Stimulated activated CD8-positive, alpha-beta memory T cell treated with anti-CD3 and anti-CD28 coated beads, Interleukin-15, amount 100 ng/mL, for 24 hours (primary cell): ENCODE measurements at places on chromosomes 2 and 18.

DNA sequence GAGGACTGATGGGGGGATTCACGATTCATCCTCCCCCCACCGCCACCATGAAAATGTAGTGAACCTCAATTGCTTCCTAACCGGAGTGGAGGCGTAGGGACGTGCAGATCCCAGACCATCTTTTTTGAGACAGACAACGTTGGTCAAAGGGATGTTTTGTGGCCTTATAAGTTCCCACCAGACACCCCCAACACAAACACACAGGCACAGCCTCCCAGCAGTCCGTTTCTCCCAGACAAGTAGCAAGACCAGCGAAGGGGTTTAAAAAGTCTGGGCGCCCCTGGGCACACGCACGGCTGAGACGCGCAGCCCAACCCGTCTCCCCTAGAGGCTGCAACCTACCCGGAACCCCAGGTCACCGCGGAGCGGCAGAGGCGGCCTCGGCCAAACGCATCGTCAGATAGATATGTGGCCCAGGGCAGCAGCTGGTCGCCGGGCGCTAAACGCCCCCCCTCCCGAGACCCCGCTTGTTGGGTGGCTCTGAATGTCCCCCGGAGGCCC lies 1.3 kb downstream of the GBX2 start:
- DNase-seq = no peak

- DNase-seq = no peak
These were observed 72.9 kb upstream of the MYCN start for GRCh38 chr2:15867194-15868171.

GRCh38 chr2:29394311-29394980 lies 279.2 kb downstream of the CLIP4 start:
- DNase-seq = no peak

DNA sequence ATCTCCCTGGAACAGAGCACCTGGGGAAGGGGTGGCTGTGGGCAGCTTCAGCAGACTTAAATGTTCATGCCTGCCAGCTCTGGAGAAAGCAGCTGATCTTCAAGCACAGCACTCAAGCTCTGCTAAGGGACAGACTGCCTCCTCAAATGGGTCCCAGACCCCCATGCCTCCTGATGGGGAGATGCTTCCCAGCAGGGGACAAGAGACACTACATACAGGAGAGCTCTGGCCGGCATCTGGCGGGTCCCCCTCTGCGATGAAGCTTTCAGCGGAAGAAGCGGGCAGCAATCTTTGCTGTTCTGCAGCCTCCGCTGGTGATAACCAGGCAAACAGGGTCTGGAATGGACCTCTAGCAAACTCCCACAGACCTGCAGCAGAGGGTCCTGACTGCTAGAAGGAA lies 294.8 kb downstream of the RND3 start:
- no peak for DNase-seq

DNA sequence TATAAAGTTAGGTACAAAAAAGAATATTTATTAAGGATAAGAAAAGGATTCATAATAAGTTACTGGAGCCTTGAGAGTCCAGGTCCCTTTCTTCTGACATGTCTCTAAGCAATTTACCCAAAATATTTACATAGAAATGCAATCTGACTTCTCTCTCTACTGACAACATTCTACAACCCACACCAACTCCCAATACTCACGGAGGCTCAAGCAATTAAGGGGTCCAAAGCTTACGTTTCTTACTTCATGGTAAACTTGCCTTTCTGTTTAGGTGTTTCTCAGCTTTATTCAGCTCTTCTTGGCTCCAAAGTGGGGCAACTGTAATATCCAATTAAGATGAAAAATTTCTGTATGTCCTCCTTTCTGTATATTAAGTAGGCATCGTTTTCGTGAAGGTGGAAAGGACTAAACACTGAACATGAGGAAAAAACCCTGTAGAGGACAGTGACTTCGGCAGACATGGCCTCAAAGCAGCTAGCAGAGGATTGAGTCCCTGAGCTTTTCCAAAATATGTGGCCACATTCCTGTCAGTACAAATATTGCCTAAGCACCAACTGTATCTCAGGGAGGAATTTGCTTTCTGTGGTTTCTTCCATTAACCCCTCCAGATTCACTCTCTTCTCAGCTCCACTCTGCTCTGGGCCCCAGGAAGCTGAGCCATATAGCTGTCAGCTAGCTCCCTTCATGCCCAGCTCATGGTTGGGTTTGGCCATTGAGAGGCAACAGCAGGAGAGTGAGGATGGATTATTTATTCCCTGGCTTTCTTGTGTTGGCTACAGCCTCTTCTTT lies 67.9 kb upstream of the GLS start:
- no peak for DNase-seq

- DNase-seq = no peak
These were observed 88.0 kb upstream of the NFU1 start for GRCh38 chr2:69525261-69525660.

DNA sequence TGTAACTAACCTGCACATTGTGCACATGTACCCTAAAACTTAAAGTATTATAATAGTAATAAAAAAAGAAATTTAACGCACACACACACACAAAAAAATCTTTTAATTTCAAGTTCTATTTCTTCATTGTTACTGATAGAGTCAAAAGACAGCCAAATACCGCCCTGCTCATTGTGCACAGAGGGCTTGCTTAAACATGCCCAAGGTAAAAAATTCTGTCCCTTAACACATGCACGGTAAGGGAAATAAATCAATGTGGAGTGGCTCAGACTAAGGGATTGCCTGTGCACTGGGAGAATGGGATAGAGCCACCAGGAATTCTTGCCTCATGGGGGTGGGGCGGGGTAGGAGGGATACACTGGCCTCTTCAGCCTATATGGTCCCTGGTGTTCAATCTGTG lies 468.0 kb downstream of the NUP35 start:
- DNase-seq = no peak

- no peak for DNase-seq
These were observed 723.2 kb downstream of the DPP10 start for GRCh38 chr2:115165529-115166109.

DNA sequence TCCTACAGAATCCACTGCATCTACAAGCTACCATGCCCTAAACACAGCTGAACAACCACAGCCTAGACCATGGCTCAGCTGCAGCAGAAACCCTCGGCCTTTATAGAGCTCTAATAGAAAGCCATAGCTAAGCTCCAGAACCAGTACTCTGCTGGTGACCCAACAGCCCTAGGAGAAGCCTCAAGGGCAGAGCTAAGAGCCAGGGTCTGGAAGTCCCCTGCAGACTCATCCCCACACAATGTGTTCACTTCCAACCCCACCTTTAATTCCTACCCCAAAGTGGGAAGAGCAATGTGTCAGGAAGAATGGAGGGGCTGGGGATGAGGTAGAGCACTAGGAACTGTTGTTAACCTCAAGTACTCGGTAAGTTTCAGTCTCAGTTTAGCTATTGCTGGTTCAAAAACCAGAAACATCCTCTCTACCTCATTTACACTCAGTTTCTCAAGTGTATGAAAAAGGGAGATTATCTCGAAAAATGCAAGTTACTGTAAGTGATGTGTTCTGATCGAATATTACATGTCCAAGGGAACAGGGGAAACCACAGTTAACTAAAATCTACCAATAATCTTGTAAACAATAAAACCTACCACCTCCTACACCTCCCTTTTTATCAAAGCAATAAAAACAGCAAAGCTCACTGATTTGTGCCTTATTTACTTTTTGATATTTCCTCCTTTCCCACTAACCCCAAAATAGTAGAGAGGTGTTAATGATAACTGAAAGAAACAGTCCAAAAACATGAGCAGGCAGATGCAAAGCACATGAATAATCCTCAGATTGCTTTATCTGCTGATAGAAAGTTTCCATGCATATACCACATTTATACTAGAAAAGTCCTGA lies 36.2 kb downstream of the THADA start:
- DNase-seq = no peak

DNA sequence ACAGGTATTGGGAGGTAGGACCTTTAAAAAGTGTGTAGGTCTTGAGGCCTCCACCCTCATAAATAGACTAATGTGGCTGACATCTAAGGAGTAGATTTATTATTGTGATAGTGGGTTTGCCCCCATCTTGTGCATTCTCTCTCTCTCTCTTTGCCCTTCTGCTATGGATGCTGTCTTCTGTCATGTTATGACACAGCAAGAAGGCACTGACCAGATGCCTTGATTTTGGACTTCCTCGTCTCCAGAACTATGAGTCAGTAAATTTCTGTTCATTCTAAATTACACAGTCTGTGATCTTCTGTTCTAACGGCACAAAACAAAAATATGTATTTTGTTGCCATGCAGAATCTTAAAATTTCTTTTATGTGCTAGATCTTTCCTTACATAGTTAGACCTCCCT lies 66.9 kb downstream of the ATAD2B start:
- no peak for DNase-seq

GRCh38 chr2:239745386-239746227 lies 279.5 kb downstream of the NDUFA10 start:
- no peak for DNase-seq

GRCh38 chr2:176407706-176408105 lies 138.5 kb downstream of the MTX2 start:
- DNase-seq = no peak

DNA sequence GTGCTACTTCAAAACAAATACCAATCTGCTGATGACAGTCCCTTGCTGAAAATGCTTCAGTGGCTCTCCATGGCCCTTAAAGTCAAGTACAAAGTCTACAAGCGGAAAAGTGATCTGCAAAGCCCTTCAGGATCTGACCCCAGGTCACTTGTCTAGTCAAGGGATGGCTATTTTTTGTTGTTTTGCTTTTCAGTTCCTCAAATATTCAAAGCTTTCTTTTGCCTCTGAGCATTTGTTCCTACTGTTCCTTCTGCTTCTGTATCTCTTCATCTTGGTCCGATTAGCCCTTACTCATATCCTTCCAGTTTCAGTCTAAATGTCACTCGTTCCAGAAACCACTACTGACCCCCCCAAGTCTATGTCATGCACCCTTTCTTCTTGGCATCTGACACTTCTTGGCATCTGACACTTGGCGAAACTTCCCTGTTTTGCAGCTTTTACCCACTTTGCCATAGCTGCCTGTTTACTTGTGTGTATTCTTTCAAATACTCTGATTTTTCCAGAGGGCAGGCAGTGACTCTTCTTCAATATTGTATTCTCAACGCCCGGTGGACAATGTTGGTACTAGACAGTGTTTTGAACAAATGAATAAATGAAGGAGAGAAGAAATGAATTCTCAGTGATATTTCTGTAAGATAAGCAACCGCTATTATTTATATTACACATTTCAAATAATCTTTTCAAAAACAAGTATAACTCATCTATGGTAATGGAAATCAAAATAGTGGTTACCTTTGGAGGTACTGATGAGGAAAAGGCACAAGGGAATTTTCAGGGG lies 175.9 kb upstream of the FN1 start:
- DNase-seq = no peak

- DNase-seq = no peak
These were observed 275.5 kb downstream of the CDH19 start for GRCh38 chr18:66328296-66328878.

DNA sequence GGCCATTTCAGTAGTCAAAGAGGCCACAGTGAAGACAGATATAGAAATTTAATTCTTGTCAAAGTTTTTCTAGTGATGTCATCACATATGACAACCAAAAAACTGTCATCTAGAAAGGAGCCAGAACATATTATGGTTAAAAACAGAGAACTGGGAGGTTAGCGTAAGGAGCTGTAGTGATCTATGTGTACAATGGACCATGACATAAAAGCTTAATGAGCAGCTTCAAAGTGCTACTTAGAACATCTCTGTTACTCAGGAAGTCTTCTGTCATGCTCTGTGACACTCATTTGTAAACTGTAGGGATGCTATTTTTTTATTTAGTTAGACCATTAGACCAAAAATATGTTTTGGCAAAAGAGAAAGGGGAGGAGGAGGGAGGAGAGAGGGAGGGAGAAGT lies 57.3 kb downstream of the CMPK2 start:
- DNase-seq = no peak

GRCh38 chr18:24570716-24571115 lies 110.3 kb downstream of the HRH4 start:
- no peak for DNase-seq

- DNase-seq = no peak
These were observed 84.5 kb upstream of the SLC1A4 start for GRCh38 chr2:64904413-64905329.

GRCh38 chr2:172564376-172564775 lies 8.5 kb downstream of the PDK1 start:
- DNase-seq = no peak

DNA sequence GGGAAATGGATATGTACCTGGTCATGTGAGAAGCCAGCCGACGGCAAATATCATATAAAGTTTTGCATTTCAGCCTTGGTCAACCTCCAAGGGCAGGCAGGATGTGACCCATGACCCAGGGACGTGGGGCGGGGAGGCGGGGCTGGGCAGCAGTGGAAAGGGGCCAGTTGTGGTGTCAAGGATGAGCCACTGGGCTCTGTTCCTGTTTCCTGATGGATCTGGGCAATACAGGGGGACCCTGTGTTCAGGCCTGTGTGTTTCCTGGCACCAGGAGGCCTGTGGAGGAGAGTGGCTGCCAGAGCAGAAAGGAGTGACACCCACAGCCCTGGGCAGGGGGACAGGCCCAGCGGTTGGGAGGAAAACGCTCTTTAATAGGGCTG lies 106.9 kb downstream of the GATA6 start:
- DNase-seq = no peak

GRCh38 chr18:74453642-74454198 lies 3.4 kb downstream of the DIPK1C start:
- no peak for DNase-seq

DNA sequence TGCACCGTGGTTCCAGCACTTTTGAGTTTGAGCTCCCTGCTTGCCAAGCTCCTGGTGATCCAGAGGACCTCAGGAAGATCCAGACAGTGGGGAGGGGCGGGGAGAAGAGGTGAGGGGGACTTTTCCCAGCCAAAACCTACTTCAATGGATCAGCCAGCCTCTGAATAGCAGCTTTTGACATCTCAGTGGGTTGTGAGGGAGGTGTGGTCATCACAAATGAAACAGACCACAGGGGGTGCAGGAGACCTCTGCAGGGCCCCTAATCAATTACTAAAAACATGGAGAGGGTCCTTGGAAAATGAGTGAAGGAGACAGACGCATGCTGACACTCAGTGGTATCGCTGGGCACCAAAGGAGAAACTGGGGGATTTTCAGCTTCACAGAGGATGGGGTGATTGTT lies 372.7 kb downstream of the ZNF521 start:
- DNase-seq = no peak

DNA sequence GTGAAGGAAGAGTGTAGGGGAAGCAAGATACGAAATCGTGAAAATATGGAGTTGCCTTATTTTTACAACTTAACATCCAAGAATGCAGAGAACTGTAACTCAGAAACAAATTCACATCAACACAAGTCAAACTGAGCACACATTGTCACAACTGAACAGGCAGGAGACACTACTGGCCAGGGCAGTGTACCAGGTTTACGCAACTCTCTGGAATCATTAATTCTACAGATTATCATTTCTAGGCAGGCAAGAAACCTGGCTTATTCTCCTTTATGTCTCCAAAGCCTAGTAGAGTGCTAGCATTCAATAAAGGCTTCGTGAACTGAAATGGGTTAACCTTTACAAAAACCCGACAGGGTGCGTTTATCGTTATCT lies 584 bp downstream of the COA5 start:
- no peak for DNase-seq

DNA sequence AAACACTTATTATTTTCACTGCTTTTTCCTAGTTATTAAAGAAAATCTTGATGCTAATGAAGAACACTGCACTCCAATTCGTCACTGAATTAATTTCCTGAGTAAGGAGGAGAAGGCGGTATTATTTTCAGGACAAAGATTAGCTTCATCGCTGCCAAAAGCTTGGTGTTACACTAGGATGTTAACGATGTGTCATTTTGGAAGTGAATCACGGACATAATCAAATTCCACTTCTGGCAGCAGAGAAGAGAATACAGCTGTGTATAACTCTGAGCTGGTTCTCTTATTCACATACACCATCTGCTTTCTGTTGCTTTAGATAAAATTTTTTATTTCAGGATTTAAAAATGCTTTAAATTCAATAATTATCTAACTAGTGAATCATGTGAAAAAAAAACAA lies 74.1 kb downstream of the SCG2 start:
- DNase-seq = no peak
